Body of pancreas (tissue), 4 donors: ENCODE measurements at places on chromosomes 4 and X. TPM values are rescaled to one million over a fixed set of nuclear protein-coding genes. Genes with fewer than 3 reads are reported as not detected.

DNA sequence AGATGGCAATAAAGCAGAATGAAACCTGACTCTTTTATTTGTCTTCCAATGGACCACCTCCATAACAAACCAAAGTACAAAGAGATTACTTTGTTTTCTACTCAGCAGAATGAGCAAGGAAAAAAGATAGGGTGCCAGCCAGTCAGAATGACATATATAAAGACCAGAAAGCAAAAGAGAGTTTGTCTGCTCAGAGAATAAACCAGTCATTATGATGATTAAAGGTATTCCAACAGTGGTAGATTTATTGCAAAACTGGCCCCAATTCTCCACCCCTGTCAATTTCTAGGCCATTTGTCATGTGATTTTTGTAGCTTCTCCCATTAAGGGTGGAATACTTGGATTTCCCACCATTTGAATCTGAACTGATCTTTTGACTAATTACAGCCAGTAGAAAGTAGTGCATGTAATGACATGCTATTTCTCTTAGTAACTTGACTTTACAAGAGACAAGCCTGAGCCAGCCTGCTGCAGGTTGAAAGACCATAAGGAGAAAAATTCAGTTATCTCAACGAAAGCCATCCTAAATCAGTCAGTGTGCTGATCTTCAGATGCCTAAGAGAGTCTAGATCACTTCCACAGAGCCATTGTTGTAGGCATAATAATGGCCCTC is 203.1 kb downstream of the EPHA5 start:
- H3K4me1 ChIP-seq = no peaks in the 10 kb centered on the region
- H3K27me3 ChIP-seq = no peaks in the 10 kb centered on the region
- no peaks in the 10 kb centered on the region for H3K36me3 ChIP-seq
- no peak overlapping the region for H3K27ac ChIP-seq
- H3K4me3 ChIP-seq = no peak overlapping the region
- no peak for DNase-seq

- no peaks in the 10 kb centered on the region for H3K36me3 ChIP-seq
- H3K4me1 ChIP-seq = no peaks in the 10 kb centered on the region
- H3K4me3 ChIP-seq = no peak overlapping the region
- no peaks in the 10 kb centered on the region for H3K27me3 ChIP-seq
- no peak for DNase-seq
Observed at GRCh38 chrX:12128017-12128416, 10.3 kb upstream of the FRMPD4 start.

DNA sequence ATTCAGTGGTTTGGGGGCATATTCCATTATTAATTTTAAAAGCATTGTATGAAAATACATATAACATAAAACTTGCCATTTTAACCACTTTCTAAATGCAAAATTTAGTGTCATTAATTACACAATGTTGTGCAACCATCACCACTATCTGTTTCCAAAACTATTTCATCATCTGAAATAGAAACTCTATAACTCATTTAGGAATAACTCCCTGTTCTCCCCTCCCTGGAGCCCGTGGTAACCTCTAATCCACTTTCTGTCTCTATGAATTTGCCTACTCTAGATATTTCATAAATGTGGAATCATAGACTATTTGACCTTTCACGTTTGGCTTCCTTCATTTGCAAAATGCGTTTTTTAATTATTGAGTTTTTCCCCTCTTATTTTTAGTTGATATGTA is 101.4 kb upstream of the GPC4 start:
- no peaks in the 10 kb centered on the region for H3K36me3 ChIP-seq
- no peak for DNase-seq
- H3K27me3 ChIP-seq = no peaks in the 10 kb centered on the region
- no peak overlapping the region for H3K27ac ChIP-seq

DNA sequence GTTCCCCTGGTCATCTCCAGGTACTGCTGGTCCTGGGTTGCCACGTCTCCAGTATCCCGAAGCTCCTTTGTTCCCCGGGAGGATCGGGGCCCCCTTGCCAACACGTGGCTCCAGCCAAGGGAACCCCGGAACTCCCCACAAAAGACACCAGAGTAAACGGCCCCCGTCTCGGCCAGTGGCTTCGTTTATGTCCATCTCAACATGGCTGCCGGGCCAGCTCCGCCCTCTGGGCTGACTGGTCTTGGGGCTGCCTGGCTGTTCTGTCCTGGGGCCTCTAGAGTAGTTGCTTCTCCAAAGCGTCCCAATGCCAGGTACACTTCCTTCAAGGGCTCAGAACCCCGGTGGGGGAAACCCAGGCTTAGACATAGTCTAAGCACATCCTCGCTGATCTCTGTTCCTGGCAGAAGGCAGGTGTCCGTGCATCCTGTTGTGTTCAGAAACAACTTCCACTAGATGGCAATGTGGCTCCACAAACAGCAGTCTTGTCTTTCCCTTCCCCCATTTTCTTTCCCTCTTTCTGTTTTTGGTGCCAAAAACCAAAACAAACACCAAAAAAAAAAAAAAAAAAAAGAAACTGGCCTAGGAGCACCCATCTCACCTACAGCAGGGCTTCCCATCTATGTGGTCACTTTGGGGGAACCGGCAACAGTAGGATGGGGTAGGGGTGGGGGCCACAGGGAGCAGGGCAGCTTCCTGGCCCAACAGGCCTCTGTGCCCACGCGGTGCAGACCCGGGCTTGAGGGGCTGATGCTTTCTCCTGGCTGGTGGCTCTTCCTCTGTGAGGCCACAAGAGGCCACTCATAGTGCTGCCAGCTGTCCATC is 35.3 kb downstream of the NBDY start:
- peak; percentile 81 for DNase-seq
- H3K36me3 ChIP-seq = no peaks in the 10 kb centered on the region
- H3K4me1 ChIP-seq = peaks cover 8% of the 10 kb centered on the region

- DNase-seq = no peak
- H3K27ac ChIP-seq = no peak overlapping the region
- no peaks in the 10 kb centered on the region for H3K27me3 ChIP-seq
Observed at GRCh38 chrX:9146657-9147056, 112.7 kb upstream of the FAM9B start.

DNA sequence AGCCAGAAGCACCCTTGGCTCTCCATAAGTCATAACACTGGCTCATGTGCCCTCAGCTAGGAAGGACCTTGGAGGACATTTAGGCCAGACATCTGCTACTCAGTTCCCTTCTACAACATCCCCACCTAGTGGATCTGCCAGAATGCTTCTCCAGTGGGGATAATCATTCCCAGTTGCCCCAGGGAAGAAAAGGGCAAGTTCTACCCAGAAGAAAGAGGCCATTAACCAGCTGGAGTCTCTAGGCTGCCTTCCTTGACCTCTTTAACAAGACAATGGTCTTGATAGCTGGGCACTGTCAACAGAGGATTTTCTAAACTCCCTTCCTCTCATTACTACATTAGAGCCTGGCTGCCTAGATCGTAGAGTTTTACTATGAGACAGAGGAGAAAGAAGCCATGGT is 42.0 kb downstream of the LGI2 start:
- H3K27ac ChIP-seq = no peak overlapping the region
- DNase-seq = no peak
- H3K27me3 ChIP-seq = no peaks in the 10 kb centered on the region
- H3K4me1 ChIP-seq = no peaks in the 10 kb centered on the region

GRCh38 chr4:26226629-26227376 is 94.0 kb upstream of the RBPJ start:
- no peaks in the 10 kb centered on the region for H3K4me1 ChIP-seq
- no peak overlapping the region for H3K27ac ChIP-seq

DNA sequence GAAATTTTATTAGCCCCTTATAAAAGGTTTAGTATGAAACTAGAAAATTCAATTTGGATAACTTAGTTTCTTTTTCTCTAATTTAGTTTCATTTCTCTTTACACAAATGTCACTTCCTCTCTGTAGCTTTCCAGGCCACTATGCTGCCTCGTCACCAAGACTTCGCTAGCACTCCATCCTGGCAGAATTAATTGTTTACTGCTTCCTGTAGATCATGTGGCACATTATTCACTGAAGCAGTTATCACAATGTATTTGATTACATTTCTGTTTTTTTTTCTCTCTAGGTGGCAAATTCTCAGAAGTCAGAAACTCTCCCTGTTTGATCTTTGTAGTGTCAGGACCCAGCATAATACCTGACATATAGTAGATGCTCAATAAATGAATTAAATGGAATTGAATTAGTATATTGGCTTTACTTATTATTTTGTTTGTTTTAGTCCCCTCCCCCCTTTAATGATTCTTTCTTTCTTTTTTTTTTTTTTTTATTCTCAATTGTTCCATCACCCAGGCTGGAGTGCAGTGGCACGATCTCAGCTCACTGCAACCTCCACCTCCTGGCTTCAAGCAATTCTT is 9.3 kb upstream of the SAT1 start:
- DNase-seq = no peak
- no peaks in the 10 kb centered on the region for H3K4me1 ChIP-seq
- H3K27ac ChIP-seq = no peak overlapping the region
- H3K4me3 ChIP-seq = no peak overlapping the region
- no peaks in the 10 kb centered on the region for H3K27me3 ChIP-seq

DNA sequence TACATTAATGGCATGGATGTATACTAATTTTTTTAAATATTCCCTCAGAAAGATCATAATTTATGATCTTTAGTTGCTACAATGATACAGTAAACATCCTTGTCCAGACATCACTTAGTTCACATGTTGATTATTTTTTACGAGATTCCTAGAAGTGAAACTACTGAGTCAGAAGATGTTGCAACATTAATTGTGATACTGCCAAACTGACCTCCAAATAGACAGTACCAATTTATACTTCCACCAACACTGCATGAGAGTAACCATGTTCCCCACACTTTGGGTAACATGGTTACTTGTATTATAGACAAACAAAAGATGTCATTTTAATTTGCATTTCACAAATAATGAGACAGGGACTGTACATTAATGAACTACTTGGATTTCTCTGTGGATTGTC is 19.6 kb downstream of the RCHY1 start:
- no peak overlapping the region for H3K4me3 ChIP-seq
- no peaks in the 10 kb centered on the region for H3K27me3 ChIP-seq
- H3K27ac ChIP-seq = no peak overlapping the region
- peaks cover 3% of the 10 kb centered on the region for H3K36me3 ChIP-seq
- no peak for DNase-seq

GRCh38 chr4:157741642-157742041 is 431.2 kb downstream of the GASK1B start:
- H3K27ac ChIP-seq = no peak overlapping the region
- H3K27me3 ChIP-seq = no peaks in the 10 kb centered on the region
- H3K4me1 ChIP-seq = no peaks in the 10 kb centered on the region
- no peak for DNase-seq

DNA sequence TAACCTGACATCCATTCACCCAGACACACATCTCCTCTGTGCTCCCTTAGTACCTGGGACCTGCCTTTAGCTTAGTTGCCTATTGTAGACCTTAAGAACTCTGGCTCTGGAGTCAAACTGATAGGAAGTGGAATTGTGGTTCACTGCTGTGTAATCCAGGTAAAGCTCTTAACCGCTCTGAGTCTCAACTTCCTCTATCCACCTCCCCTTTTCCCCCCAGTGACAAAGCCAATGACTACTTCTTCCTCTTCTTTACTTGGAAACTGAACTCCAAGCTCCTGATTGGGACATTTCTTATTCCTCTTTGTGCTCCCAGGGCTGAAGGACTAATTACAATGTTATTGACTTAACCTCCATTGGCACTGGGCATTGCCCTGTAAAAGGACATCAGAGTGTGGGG is 94.1 kb downstream of the DRD5 start:
- H3K4me3 ChIP-seq = no peak overlapping the region
- no peak for DNase-seq
- no peaks in the 10 kb centered on the region for H3K27me3 ChIP-seq
- H3K36me3 ChIP-seq = no peaks in the 10 kb centered on the region
- no peak overlapping the region for H3K27ac ChIP-seq
- no peaks in the 10 kb centered on the region for H3K4me1 ChIP-seq

GRCh38 chr4:169039251-169039954 is 29.3 kb upstream of the CBR4 start:
- no peaks in the 10 kb centered on the region for H3K36me3 ChIP-seq
- no peak for DNase-seq
- H3K4me1 ChIP-seq = no peaks in the 10 kb centered on the region
- H3K4me3 ChIP-seq = no peak overlapping the region

- no peaks in the 10 kb centered on the region for H3K4me1 ChIP-seq
- no peak overlapping the region for H3K27ac ChIP-seq
- H3K36me3 ChIP-seq = no peaks in the 10 kb centered on the region
- no peak for DNase-seq
Observed at GRCh38 chr4:41394481-41394894, 137.8 kb downstream of the UCHL1 start.

- H3K27me3 ChIP-seq = peaks cover 48% of the 10 kb centered on the region
- H3K4me1 ChIP-seq = peaks cover 14% of the 10 kb centered on the region
- H3K36me3 ChIP-seq = no peaks in the 10 kb centered on the region
Observed at GRCh38 chr4:110639207-110640090, 16.6 kb upstream of the PITX2 start.

GRCh38 chr4:148749403-148749802 is 307.2 kb upstream of the NR3C2 start:
- H3K4me3 ChIP-seq = no peak overlapping the region
- H3K4me1 ChIP-seq = no peaks in the 10 kb centered on the region
- no peak overlapping the region for H3K27ac ChIP-seq
- no peak for DNase-seq

GRCh38 chr4:153464068-153464467 is 2.1 kb upstream of the TMEM131L start:
- peaks cover 31% of the 10 kb centered on the region for H3K4me1 ChIP-seq
- H3K4me3 ChIP-seq = no peak overlapping the region
- H3K27me3 ChIP-seq = no peaks in the 10 kb centered on the region
- H3K36me3 ChIP-seq = no peaks in the 10 kb centered on the region
- DNase-seq = no peak

- H3K27ac ChIP-seq = no peak overlapping the region
- H3K27me3 ChIP-seq = no peaks in the 10 kb centered on the region
- no peaks in the 10 kb centered on the region for H3K4me1 ChIP-seq
- no peaks in the 10 kb centered on the region for H3K36me3 ChIP-seq
- no peak overlapping the region for H3K4me3 ChIP-seq
- no peak for DNase-seq
Observed at GRCh38 chrX:16524316-16524715, 125.6 kb upstream of the S100G start.

DNA sequence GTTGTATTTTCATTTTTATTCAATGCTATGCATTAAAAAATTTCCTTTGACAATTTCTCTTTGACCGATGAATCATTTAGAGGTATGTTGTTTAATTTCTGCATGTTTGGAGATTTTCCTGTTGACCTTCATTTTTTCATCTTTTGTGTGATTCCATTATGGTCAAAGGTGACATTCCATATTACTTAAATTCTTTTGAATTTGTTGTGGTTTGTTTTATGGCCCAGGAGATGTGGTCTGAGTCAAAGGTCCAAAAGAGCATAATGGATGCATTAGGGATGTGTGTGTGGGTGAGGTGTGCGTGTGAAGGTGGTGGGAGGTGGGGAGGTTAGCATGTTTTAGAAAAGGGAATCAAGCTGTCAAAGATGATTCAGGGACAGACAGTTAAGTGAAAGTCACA is 76.0 kb upstream of the GIMD1 start:
- H3K27ac ChIP-seq = no peak overlapping the region
- DNase-seq = no peak
- H3K4me1 ChIP-seq = no peaks in the 10 kb centered on the region
- no peaks in the 10 kb centered on the region for H3K36me3 ChIP-seq
- H3K27me3 ChIP-seq = no peaks in the 10 kb centered on the region

- H3K4me1 ChIP-seq = no peaks in the 10 kb centered on the region
- no peaks in the 10 kb centered on the region for H3K27me3 ChIP-seq
Observed at GRCh38 chr4:145888393-145888792, 50.2 kb downstream of the ZNF827 start.

Gene MND1
- total RNA-seq = 1.0 TPM

Gene CWH43
- not detected for total RNA-seq

Gene RPS6KA6
- 3.6 TPM for total RNA-seq

Gene ESX1
- total RNA-seq = not detected

Gene KCND1
- 0.52 TPM for total RNA-seq

Gene NKX6-1
- total RNA-seq = 6.9 TPM

Gene GASK1B
- 22.3 TPM for total RNA-seq
